Stimulated activated CD4-positive, alpha-beta T cell treated with anti-CD3 and anti-CD28 coated beads, Interleukin-1b, Interleukin-23, amount 100 ng/mL, for 24 hours (primary cell): ENCODE measurements at places on chromosomes 7 and 10.

GRCh38 chr10:56351909-56352630 lies 9.0 kb downstream of the ZWINT start:
- no peak for DNase-seq

GRCh38 chr7:143900230-143900766 lies 1.7 kb downstream of the TCAF1 start:
- no peak for DNase-seq

DNA sequence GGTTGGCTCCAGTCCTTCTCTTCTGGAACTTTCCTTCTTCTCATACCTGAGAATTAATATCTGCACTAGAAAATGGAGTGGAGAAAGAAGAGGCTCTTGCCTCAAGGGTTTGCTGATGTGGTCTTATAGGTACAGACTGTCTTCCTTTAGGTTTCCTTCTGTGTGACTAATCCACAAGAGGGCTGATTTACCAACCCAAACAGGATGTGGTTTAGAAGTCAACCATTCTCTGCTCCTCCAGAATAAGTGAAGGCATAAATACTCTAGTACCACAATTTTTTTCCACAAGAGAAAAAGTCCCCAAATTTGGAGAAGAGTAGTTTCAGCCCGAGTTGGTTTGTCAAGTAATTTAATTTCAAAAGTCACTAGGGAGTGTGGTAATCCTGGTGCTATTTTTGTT lies 85.8 kb downstream of the NRP1 start:
- DNase-seq = no peak

- DNase-seq = no peak
These were observed 466.4 kb upstream of the ZMIZ1 start for GRCh38 chr10:78602201-78602932.

- no peak for DNase-seq
These were observed 578 bp downstream of the CACUL1 start for GRCh38 chr10:118754229-118754555.

DNA sequence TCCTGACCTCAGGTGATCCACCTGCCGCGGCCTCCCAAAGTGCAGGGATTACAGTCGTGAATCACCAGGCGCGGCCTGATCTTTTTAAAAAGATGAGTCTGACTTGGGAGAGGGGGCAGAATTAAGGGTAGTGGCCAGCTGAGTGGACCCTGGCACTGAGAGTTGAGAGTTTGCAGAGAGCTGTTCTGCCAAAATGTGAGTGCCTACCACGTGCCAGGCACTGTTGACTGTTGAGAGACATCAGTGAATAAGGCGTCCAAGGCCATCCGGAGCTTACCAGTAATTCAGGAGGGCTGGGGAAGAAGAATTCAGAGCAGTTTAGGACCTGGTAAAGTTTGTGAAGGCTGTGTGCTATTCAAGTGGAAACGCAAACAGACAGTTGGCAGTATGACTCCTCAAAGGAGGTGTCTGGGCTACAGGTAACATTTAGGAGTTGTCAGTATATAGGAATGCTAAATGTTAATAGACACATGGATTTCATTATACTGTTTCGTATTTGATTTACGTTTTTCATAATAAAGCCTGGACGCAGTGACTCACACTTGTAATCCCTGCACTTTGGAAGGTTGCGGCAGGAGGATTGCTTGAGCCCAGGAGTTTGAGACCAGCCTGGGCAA lies 1.5 kb downstream of the NIPSNAP2 start:
- no peak for DNase-seq

- DNase-seq = no peak
These were observed 60.4 kb downstream of the CHST3 start for GRCh38 chr10:72024596-72024995.

DNA sequence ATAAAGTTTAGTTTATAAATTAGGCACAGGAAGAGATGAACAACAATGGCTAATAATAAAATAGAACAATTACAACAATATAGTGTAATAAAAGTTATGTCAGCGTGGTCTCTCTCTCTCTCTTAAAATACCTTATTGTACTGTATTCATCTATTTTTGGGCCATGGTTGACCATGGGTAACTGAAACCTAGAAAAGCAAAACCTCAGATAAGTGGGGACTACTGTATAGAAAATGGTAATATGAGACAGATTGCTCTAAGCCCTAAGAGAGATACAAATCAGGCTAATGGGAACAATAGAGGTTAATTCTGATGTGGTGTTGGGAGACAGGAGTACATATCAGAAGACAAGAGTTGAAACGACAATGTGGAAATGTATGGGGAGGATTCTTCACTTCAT lies 86.2 kb downstream of the ZNF365 start:
- DNase-seq = no peak

- no peak for DNase-seq
These were observed 28.1 kb downstream of the AGAP3 start for GRCh38 chr7:151114151-151115090.

DNA sequence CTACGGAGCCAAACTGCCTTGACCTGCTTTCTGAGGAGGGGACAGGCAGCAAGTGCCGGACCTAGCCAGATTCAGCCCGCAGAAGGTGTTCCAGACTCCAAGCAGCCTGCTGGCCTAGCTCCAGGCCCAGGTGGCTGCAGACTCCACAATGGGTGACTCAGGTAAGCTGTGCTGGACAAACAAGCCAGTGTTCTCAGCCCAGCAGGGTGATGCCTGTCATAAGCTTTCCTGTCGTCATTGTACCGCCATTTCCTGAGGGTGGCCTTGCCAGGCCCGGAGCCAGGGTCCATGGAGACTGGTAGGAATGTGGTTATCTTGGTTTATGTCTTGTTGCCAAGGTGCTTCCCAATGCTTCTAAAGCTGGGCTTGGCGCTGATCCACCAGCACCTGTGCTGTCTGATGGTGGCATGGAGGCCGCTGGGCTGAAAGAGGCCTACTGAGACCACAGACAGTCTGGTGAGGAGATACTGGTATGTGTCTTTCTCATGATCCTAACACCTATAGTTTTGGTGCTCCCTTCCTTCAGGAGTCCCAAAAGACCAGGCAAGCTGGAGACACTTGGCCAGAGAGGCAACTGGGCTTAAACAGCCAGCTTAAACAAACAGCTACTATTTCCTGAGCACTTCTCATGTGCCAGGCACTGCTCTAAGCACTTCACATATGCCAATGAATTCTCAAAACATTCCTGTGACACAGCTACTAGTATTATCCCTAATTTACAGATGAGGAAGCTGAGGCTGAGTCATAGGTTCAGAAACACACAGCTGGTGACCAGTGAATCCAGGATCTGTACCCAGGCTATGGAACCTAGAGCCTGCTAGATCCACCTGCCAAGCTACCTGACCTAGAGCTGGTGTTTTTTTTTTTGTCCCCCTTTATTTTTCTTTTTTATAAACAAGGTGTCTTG lies 42.0 kb downstream of the ZC3HC1 start:
- DNase-seq = no peak

DNA sequence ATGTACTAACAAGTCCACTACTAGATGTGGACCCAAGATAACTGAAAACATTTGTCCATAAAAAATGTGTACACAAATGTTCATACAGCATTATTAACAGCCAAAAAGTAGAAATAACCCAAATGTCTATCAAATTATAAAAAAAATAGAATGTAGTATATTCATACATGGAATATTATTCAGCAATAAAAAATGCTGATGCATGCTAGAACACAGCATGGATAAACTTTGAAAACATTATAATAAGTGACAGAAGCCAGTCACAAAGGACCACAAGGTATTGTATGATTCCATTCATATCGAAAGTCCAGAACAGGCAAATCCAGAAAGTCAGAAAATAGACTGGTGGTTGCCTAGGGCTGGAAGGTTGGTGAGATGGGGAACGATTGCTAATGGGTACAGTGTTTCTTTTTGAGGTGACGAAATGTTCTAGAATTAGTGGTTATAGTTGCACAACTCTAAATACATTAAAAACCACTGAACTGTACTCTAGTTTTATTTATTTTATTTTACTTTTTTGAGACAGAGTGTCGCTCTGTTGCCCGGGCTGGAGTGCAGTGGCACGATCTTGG lies 43.3 kb upstream of the ANLN start:
- DNase-seq = no peak

DNA sequence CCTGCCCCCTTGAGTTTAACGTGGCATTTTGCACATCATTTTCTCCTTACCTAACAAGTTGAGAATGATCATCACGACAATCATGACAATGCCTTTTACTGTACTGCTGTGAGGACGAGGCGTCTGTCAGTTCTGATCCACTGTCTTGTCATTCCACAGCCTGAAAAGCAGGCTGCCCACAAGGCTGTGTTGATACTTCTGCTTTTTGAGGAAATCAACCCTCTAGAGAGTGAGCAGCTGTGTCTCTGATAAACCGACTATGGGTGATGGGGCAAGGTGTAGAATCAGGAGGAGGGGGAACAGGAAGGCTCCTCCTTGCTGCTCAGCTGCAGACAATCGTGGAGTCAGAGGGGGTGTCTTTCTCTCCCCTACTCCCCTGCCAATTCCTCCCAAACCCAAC lies 30.6 kb upstream of the C10orf120 start:
- DNase-seq = no peak

GRCh38 chr7:151755131-151755801 lies 121.6 kb downstream of the PRKAG2 start:
- DNase-seq = no peak

- DNase-seq = no peak
These were observed 466.1 kb upstream of the FOXK1 start for GRCh38 chr7:4216016-4216415.

DNA sequence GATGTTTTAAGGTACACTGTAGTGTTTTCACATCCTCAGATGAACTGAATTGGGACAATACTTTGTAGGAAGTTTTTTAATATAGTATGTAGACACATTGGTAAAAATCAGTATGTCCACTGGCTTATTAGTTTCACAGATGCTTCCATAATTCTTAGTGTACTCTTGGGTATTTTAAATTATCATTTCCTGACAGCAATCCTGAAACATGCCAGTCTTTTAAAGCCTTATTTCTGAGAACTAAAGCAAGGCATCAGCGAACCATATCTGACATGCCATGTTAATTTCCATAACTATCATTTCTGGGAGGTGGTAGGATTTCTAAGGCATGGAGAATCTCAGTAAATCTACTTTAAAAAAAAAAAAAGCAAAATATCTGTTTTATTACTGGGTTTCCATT lies 266.4 kb downstream of the ADK start:
- DNase-seq = no peak
